GM20000 (cell line): ENCODE measurements at places on chromosomes 4 and X.

DNA sequence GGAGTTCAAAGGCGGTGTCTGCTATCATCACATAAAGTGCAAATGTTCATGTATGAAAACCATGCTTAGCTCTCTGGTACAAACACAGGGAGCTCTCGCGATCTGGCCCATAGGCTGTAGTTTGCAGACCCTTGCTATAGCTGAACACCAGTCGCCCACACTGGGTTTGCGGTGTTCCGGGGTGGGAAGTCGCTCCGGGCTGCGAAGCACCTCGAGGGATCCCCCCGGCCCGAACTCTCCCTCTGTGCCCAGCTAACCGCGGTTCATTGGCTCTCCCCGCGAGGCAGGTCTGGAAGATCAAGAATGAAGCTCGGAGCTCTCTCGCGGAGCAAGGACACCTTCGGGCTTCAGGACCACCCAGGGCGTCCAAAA lies 341 bp upstream of the PRPS2 start:
- DNase-seq = no peak

DNA sequence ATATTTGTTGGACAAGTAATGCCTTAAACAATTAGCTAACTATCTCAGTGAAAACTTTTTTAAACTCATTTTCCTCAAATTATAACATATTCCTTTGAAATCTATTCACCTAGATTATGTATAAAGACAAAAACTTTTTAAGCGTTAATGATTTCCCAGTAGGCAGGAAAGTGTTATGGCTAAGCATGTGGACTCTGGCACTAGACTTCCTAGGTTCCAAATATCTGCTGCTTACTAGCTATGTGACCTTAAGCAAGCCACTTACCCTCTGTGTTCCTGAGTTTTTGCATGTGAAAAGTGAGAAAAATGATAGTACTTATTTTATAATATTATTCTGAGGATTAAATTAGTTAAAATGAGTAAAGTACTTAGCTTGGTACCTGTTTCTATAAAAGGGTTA lies 301.8 kb downstream of the STPG2 start:
- no peak for DNase-seq

DNA sequence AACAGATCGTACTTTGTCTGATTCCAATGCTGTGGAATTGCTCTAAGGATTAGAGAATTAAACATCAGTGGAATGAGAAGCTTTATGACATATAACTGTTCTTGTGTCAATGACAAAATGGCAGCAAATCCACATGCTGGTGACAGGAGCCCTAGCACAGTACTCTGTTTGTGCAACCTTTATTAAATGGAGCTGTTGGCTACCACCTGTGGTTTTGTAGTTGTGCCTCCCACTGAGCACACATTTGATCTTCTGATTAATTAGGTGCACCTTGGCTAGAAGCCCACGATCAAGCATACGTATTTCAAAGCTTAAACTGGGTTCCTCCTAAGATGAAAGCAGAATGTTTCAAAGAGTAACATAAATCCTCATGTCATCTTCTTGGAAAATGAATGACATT lies 394.0 kb upstream of the IGFBP7 start:
- no peak for DNase-seq

GRCh38 chr4:102759831-102760644 lies 730 bp downstream of the MANBA start:
- peak; percentile 67 for DNase-seq

- DNase-seq = no peak
These were observed 245.4 kb downstream of the DCLK2 start for GRCh38 chr4:150323406-150324325.
